Umbilical cord (tissue), 2 donors: ENCODE measurements at places on chromosomes 4 and X.

DNA sequence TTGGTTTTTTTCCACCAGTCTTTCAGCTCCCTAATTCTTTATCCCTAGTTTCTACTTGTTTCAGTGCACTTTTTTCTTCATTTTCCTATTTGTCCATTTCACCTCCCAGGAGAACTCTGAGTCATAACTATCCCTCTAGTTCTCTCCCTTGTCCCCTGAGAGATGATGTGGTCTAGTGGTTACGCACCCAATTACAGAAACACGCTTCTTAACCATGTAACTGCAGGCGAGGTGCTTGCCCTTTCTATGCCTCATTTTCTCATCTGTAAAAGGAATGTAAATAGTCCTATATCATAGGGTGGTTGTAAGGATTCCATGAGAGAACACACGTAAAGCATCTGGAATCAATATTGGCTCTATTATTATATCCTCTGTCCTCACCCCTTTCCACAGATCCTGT lies 8.8 kb upstream of the GRPR start:
- DNase-seq, result no peak

DNA sequence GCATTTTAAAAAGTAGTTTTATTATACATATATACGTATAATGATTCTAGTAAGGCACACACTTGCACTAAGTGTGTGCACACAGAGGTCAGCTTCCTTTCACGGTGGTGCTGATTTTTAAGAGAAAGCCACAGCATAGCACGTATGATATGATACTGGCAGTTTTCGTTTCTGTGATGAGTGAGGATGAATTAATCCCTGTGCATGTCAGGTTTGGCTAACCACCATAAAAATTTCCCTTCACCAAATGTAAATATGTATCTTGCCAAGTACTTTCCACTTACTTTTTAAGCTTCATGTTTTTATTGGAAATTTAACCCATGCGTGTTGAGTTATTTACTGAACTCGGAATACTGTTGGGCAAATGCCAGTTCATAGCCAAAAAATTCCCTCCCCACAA lies 84.6 kb downstream of the SYNPO2 start:
- no peak for DNase-seq

- DNase-seq, result peak; percentile 50
Measured at GRCh38 chrX:149512225-149512885, 7.2 kb upstream of the IDS start.

GRCh38 chrX:121456315-121456714 lies 408.9 kb downstream of the GLUD2 start:
- DNase-seq, result no peak

DNA sequence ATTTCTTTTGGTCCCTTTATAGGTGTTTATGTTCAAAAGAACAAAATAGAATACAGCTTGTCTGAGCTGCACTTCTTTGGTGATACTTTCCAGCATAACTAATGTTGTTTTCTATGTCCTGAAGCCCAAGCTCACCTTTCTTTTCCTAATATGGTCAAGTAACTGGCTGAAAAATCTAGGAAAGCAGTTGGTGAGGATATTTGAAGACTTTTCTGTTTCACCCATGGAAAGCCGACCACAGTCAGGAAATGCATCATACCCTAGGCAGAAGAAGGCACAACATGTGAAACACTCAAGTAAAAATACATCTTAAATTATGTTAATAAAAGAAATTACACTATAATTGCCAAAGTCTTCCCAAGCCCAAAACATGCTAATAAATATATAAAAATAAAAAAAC lies 337.0 kb downstream of the PDGFC start:
- peak; percentile 20 for DNase-seq

- DNase-seq, result no peak
Measured at GRCh38 chrX:16578218-16578617, 71.7 kb upstream of the S100G start.

GRCh38 chr4:83644677-83645659 lies 109.1 kb downstream of the GPAT3 start:
- DNase-seq, result peak; percentile 58

GRCh38 chr4:20754036-20754435 lies 53.8 kb downstream of the PACRGL start:
- peak; percentile 61 for DNase-seq

DNA sequence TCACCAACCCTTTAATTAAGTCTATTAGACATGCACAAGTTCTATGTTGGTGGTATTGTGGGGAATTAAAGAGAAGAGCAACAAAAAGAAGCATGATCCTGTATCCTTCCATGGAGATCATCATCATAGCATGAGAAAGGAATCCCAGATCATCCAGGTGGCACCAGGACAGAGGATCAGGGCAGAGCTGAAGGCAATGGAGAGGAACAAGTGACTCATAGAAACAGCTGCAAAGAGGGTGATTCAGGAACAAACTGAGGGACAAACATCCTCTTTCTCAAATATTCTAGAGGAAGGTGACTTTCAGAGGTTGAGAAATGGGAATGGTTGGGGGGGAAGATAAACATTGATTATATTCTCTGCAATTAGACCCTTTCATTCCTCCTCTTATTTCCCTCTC lies 105.5 kb upstream of the OTUD4 start:
- DNase-seq, result no peak

DNA sequence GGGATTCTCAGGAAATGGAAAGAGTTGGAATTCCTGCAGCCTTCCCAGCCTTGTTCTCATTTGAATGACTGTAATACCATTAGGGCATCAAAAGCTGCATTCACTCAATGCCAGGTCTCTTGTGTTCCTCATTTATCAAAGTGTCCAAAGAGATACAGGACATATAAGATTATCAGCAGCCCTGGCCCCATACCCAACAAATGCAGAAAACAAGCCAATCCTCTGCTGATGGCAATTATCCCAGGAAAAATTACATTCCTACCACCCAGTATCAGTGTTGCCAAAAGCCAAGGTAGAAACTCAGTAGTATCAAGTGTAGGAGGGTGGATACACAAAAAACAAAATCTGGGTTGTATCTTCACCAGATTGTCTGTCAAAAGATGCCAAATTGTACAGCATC lies 18.5 kb upstream of the ASB5 start:
- DNase-seq, result no peak

GRCh38 chr4:74503580-74503979 lies 58.6 kb downstream of the AREG start:
- no peak for DNase-seq

DNA sequence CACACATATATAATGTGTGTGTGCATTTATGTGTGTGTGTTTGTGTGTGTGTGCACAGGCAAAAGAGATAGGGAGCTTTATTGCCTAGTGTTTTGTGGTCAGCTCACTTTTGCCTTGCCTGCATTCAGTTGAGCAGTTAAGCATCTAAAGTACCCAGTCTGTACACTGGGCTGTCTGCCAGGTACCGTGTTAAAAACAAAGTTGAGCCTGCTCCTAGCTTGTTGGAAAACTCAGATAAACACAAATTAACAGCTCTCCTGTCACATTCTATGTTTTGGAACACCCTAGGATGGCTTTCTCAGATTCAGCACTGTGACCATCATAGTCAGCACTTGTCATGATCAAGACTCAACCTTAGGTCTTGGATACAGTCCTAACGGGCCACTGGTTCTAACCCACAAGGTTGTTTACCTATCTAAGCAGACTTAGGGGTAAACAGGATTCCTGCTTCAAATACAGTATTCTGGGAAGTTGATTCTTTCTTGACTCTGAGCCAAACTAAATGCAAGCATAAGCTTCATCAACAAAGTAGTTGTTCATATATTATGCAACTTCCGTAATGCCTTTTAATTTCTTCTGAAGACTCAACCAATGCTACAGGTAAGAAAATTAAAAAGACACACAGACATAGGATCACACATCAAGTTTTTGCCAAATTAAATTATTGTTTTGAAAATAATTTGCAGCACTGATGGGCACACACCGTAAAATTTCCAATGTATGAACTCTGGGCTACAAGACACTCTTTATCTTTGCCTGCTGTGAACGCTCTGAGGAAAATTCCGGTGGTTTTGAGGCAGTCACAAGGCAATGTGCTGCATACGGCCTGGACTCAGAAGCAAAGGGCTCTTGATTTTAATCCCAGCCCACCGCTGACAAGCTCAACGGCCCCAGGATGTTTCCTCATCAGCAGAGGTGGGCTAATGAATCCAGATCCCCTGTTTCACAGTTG lies 11.3 kb upstream of the CD99 start:
- peak; percentile 67 for DNase-seq

DNA sequence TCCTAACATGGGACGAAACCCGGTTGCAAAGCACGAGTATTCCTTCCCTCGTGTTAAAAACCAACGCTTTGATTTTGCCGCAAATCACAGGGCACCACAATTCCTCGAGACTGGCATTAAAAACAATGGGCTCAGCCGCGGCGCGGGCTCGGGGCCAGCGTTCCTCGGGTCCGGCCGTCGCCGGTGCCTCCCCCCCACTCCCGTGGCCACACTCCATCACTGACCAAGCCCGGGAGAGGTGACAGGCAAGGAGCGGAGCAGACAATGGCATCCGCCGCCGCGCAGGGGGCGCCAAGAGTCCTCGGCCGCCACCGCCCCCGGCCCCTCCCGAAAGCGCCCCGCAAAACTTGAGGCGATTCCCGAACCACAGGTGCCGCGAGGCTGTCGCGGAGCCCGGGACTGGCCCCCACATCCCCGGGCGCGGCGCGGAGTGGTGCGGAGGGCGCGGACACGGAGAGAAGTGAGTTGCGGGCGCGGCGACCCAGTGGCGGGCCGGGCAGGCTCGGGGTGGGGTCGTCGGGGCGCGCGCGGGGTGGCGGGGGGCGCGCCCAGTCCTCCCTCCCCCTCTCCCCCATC lies 445 bp downstream of the AP1S2 start:
- DNase-seq, result peak; percentile 2

GRCh38 chrX:8147226-8147625 lies 23.8 kb downstream of the VCX2 start:
- no peak for DNase-seq

DNA sequence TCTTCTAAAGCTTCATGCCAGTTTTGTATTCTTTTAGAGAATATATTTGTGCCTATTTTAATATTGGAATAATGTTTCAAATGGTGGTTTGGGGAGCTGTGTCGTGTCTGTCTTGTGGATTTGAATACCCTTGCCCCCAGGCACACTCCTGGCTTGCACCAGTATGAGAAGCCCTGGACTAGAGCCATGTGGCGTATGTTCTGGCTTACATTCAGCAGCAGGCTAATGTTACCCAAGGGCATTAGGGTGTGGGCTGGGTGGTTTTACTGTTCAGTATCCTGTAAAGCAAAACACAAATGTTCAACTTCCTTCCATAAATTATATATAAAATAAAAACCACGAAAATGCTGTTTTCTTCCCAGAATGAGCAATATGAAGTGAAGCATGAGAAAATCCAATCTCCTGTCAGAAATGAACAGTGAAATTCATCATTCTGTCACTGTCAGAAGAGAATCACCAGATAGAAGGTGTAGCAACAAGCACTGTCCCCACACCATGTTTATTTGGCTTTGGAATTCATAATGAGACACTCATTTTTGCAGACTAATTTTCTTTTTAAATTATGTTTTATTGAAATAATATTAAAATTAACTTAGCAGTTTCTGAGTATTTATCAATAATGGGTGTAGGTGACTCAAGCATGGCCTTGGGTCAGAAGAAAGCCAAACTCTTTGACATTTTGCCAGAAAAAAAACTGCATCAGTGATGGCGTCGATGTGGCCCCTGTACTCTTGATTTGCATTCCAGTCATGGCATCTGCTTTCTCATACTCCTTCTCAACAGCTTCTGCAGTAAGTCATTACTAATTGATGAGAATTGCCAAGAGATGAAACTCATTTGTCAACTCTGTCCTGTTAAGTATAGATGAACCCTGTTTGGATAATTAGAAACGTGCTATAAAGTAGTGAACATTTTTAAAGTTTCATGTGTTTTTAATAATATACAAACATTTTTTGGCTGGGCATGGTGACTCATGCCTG lies 43.8 kb downstream of the WWC2 start:
- peak; percentile 63 for DNase-seq

- no peak for DNase-seq
Measured at GRCh38 chrX:66632981-66633380, 5.9 kb downstream of the EDA2R start.

DNA sequence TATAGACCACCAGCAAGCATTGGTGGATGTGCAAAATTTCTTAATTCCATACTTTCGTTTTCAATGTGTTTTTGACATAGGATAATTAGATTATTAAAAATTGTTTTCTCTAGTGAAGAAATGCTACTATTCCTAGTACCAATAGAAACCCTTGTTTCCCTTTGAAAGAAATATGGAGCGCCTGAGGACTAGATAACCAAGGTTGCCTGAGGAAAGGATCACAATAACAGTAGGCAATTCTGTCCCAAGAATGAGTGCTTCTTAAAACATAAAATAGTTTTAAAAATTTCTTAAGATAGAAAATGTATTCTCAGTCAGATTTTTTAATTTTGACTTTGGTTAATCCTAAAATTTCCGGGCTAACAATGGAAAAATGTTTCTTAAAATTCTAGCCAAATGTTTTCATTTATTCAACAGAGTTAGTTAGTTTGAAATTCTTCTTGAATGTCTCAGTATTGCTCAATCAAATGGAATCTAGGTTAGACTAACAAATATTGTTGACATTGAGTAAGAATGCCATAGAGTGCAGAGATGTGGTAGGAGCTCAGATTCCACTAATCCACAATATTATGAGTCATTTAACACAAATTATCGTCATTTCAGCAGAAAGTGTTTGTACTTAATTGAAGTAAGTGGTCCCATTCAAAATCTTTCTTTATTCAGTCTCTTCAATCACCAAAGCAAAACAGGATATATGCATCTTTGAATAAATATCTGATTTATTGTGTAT lies 666.0 kb downstream of the GRID2 start:
- peak; percentile 21 for DNase-seq

DNA sequence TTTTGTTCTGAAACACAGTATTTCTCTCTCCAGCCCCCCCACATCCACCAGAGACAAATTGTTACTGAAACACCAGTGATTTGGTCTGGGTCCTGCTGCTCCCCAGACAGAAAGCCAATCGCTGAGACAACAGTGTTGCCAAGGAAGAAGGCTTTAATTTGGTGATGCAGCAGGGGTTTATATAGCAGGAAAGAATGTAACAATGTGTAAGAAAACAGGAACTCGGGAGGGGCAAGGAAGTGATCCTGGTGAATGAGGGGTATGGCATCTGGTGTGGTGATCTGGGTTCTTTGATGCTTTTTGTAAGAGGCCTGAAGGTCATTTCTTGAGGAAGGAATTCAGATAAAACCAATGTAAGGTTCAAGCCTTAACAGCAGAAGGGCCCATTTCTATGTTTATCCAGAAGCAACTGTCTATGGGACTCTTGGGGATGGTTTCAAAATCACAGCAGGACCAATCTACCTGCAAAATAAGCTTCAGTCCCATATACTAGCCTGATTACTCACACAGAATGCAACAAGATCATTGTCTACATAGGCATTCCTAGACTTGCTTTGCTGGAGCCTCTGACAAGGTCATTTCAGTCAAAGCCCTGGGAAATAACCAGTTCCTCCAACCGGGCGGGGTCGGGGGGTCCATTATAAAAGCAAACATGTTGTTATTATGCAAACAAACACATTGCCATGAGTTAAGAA lies 445.2 kb upstream of the ZFP42 start:
- DNase-seq, result no peak

DNA sequence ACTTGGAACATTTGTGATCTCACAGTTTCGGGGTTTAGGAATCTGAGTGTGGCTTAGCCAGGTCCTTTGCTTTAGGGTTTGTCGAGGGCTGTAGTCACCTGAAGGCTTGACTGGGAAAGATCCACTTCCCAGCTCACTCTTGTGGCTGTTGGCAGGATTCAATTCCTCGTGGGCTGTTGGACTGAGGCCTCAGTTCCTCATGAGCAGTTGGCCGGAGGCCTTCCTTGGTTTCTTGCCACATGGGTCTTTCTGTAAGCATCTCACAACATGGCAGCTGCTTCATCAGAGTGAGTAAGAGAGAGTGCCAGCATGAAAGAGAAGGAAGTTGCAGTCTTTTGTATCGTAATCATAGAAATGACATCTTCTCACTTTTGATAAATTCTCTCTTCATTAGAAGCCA lies 11.1 kb downstream of the TXLNG start:
- no peak for DNase-seq

- no peak for DNase-seq
Measured at GRCh38 chr4:173450281-173450680, 51.4 kb upstream of the SCRG1 start.
